Activated CD4-positive, CD25-positive, alpha-beta regulatory T cell treated with anti-CD3 and anti-CD28 coated beads, Interleukin-2, amount 50 U/mL, for 72 hours (primary cell): ENCODE measurements at places on chromosomes 2 and 18.

GRCh38 chr2:10910625-10911024, 1.1 kb upstream of the KCNF1 start:
- no peak for DNase-seq

DNA sequence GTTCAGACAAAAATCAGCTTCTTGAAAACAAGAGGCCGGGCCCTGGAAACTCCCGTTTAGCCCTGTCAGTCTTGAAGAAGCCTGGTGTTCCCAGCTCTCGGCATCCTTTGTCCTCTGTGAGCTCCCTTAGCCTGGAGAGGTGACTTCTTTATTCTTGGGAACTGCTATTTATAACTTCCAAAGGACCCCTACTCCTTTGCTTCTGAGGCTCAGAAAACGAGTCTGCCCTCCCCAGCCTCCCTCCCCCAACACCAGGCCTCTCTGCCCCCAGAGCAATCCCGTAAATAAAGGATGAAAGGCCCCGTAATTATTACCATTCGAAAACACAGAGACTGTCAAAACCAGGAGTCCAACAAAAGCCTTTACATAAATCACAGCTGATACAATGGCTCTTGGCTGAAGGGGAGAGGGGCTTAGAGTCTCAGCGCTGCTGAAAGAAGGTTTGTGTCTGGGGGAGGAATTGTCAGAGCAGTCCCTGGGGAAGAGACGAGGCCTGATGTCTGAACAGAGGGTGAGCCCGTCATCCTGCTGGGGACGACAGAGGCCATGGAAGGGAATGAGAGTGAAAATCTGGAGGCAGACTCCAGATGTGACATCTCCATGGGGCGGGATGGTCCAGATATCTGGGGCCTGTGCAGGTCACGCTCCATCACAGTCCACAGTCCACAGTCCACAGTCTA, 283.0 kb downstream of the MYCN start:
- DNase-seq: no peak

DNA sequence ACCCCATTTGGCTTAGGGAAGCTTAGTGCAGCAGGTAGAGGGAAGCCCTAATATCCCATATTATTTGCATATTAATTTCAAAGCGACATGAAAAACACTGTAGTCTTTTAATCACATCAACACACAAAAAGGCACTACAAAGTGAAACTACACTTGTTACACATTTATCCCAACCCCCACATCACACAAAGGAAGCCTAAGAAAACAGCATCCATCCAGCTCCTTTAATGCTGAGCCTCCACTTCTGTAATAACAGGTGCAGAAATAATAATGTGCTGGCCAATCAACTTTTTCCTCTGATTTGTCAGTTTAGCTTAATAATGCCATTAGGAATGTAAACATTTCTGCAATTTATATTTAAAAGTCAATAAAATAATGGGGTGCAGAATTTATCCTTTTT, 274.0 kb downstream of the TCF4 start:
- no peak for DNase-seq

GRCh38 chr2:61604433-61604832, 66.3 kb upstream of the XPO1 start:
- no peak for DNase-seq

DNA sequence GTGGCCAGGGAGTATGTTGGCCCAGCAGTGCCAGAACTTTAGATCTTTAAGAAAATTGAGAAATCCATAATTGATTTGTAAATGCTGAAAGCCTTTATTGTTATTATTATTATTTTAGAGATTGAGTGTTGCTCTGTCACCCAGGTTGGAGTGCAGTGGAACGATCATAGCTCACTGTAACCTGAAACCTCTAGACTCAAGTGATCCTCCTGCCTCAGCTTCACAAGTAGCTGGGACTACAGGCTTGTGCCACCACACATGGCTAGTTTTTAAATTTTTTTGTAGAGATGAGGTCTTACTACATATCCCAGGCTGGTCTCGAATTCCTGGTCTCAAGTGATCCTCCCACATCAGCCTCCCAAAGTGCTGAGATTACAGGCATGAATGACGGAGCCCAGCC, 143.2 kb upstream of the CCDC68 start:
- DNase-seq: no peak

DNA sequence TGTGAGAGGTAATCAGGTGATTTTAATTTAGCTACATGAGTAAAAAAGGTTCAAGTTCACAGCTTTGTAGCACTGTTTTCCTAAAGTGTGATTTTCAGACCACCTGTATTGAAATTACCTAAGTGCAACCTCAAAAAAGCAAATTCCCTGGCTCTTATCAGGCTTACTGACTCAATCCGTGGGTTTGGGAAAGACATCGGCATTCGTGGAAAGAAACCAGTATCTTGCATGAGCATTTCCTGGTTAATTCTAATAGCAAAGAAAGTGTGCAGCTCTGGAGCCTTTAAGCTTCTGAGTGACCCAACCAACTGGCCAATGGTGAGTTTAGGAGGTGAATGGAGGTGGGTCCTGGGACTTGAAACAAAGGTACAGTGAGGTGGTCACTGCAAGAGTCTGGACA, 300.9 kb downstream of the NBAS start:
- no peak for DNase-seq

DNA sequence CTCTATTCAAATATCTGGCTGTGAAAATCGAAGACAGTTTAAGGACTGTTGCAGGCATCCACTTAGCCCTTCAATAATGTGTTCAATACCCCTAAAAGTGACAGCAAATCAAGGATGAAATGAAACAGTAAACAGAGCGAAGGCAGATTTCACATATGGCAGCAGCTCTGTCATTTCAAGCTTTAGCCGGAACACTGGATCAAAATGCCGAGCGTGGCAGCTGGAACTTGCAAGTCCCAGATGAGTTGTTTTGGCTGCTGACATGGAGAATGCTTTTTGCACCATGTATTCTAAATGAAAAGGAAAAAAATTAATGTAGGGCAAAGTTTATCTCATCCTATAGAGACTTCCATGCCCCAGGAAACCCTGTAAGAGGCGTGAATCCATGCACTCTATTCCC, 18.0 kb downstream of the LRRC30 start:
- DNase-seq: no peak

DNA sequence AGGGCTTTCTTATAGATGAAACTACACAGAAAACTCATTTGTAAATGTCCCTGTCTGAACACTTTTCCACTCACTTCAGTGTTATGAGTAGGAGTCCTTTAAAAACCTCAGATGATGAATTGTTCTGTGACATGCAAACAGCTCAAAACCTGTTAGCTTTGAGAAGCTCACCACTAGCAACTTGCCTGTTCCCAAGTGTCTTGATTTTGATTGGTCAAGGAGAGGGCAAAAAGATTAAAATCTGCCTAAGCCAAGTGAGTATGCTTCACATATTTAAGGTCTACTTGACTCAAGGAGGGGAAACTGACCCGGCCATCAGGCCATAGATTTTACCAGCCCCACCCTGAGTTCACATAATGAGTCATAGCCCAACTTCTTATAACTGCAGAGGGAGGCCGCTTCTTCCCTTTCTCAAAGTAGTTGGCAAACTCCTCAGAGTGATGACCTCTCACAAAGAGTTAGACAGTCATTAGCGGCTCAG, 45.2 kb upstream of the MEIS1 start:
- no peak for DNase-seq

DNA sequence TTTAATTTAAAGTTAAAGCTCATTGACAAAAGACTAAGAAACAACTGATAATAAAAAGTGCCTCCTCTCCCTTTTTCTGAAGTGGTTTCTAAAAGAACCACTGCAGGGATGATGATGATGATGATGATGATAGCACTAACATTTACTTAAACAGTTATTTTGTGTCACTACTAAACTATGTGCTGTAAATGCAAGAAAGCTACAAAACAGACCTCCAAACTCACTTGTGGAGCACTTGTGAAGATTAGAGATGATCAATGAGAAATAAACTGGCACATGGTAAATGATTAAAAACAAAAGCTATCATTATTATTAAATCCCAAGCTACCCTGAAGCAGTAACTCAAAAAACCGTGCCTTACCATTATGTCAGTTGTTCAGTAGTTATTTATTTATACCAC, 88.7 kb downstream of the SLC8A1 start:
- no peak for DNase-seq

GRCh38 chr2:118121986-118122524, 33.8 kb downstream of the INSIG2 start:
- DNase-seq: no peak

GRCh38 chr2:147352264-147353071, 492.4 kb upstream of the ACVR2A start:
- DNase-seq: no peak

GRCh38 chr2:58794103-58794502, 553.0 kb upstream of the FANCL start:
- no peak for DNase-seq

- no peak for DNase-seq
These were observed at the start of gene SDC1 for GRCh38 chr2:20224716-20225293. TSS of gene SDC1 (minus strand) at chr2:20225130. CDS start at chr2:20224867, 263 bp downstream.

DNA sequence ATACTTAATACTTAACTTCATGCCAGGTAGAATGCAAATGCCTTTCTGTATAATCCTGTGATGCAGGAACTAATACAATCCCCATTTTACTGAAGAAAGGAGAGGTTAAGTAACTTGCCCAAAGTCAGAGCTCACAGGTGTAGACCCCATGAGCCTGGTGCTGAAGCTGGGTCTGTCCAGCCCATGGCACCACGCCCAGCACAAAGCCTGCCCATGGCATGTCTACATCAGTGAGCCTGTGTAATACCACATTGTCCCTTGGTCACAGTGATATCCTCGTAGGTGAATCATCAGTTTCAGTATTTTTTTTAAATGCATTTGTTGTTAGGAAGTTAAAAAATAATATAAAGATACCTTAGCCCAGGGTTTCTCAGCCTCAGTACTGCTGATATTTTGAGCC, 69.9 kb upstream of the MCFD2 start:
- DNase-seq: no peak

DNA sequence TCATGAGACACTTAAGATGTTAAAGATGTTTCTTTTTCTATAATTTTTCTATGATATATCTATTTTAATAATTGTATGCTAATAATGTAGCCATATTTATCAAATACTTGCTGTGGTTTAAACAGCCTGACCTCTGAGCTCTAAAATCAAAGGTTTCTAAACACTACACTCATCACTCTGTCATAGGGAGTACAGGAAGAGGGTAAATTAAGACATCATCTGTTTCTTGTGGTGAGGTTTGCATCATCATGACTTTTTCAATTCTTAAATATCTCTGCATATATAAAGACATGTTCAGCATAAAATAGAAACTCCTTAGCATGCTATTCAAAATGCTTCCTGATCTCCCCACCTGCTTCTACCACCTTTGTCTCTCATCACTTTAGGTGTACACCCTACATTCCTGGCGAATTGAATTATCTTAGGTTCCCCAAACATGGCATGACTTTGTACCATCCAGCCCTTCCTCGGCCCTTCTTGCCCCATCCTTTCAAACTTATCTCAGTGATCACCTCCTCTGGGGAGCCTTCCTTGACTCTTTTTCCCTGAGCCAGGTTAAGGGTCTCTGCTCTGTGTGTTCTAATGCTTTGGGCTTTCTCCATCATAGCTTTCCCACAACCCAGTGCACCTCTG, 105.3 kb upstream of the TTN start:
- DNase-seq: no peak

GRCh38 chr2:100182494-100183361, 40.3 kb upstream of the AFF3 start:
- DNase-seq: no peak

DNA sequence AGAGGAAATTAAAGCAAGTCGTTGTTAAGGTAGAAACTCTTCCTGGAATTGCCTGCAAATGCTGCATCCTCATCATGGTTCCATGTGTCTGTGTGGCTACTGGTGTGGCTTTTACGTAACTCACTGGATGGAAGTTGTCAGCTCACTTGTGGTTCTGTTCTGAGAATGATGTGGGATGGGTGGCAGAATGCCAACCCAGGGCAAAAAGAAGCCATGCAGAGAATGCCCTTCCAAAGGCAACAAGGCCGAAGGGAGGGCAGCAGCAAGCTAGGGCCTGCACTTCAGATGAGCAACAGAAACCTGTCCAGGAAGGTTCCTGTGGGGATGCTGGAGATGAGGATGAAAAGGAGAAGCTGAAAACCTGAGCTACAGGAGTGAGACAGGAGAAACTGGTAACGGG, 10.4 kb upstream of the NAPG start:
- DNase-seq: no peak

DNA sequence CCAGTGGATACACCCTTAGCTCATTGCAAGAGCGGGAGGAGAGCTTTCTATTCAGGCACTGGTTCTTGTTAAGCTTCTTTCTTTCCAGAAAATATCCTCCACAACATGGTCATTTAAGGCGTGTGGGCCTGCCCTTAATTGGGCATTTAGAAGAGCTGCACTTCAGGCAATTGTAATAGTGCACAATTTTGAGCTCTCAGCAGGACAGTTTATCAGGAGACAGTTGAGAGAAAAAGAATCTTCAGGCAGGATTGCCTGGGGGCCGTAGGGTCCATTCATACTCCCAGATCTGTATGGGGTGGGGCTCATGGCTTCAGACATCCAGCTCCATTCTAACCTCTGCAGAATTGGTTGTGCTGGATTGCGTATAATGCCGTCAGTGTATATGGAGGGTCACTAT, 6.0 kb upstream of the EPC2 start:
- DNase-seq: no peak

- no peak for DNase-seq
These were observed 128.2 kb downstream of the MYCN start for GRCh38 chr2:16068552-16068940.

- no peak for DNase-seq
These were observed 4.5 kb downstream of the PCBP1 start for GRCh38 chr2:70091816-70092215.

- no peak for DNase-seq
These were observed 639.8 kb downstream of the TMEM182 start for GRCh38 chr2:103401621-103402020.

DNA sequence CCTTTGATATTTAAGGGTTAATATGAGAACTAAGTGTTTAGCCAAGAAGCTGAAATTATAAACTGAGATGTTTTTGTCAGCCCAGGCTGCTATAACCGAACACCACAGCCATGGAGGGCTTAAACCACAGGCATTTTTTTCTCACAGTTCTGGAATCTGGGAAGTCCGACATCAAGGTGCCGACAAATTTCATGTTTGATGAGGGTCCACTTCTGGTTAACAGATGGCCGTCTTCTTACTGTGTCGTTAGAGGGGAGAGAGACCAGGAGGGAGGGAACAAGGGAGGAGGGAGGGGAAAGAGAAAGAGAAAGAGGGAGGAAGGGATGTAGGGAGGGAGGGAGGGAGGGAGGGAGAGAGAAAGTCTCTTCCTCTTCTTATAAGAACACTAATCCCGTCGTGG, 6.5 kb upstream of the CNDP2 start:
- no peak for DNase-seq
